Germinal center (tissue), 1 donor: ENCODE measurements at places on chromosomes 5 and 9.
A peak's percentile ranks its signal among the peaks of the same experiment; 100 is the strongest.

- no peak for DNase-seq
These were observed 41.6 kb downstream of the TSTD2 start for GRCh38 chr9:97591535-97591934.

DNA sequence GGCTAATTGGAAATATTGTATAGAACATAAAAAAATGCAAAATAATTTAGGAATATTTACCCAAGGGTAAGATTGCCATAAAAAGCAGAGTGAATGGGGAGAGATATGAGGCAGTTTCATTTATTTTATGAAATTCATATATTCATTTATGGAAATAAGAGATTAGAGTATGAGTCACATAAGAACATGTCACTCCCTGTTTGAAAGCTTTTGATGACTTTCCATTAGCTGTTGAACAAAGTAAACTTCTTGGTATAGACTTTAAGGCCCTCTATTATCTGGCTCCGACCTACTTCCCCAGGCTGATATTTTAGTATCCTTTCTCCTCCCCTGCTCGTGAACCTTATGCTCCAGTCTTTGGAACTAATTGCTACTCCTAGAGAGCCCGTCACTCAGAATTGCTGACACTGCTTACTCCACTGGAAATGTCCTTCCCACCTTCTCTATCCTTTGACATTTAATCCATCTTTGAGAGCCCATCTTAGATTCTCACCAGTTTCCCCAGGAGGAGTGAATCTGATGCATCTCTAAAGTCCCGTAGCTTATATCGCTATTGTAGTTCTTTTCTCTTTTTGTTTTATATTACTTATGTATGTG, 8.9 kb upstream of the ACTBL2 start:
- DNase-seq: no peak

DNA sequence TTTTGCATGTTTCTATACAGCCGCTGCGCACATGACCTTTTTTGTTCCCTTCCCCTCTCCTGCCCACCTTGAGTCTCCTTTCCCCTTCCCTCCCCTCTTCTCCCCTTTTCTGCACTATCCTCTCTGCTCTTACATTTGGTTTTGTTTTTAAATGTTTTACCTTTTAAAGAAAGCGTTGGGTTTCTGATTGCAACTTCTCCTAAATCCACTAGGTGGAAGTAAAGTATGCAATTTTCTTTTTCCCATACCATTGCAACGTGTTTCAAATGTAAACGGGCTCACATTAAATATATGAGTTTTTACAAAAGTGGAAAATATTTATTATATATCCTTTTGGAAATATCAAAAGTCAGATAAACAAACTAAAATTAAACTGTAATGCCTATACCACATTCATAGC, 500.9 kb downstream of the DIRAS2 start:
- DNase-seq: peak; percentile 16

DNA sequence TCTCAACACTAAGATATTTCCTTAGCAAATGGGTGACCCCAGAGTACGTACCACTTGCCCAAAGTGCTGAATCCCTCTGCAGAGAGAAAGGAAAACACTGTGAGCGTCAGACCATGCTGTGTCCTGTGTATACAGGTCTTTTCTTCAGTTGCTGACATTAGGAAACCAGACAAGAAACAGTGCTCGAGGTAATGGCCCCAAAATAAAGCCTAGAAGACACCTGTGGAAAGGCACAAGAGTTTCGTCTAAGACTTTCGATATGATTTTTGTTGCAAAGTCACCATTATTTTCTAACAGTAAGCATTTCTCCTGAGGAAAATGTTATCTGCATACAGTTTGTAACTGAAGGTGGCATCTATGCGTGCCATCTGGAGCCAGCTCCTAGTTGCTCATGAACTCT, 62.0 kb upstream of the SIMC1 start:
- DNase-seq: no peak

DNA sequence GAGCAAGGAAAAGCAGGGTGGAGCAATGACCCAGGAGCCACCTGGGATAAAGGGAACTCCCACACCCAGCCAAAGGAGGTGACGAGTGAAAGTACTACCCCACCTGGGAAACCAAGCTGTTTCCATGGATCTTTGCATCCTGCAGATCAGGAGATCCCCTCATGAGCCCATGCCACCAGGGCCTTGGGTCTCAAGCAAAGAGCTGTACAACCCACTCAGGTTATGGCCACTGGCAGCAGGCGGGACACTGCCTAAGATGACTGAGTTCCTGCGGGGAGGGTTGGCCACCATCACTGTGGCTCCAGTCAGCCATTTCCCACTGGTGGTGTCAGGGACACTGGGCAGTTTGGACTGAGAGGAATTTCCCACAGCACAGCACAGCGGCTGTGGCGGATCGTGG, 225.7 kb downstream of the CDH9 start:
- no peak for DNase-seq

DNA sequence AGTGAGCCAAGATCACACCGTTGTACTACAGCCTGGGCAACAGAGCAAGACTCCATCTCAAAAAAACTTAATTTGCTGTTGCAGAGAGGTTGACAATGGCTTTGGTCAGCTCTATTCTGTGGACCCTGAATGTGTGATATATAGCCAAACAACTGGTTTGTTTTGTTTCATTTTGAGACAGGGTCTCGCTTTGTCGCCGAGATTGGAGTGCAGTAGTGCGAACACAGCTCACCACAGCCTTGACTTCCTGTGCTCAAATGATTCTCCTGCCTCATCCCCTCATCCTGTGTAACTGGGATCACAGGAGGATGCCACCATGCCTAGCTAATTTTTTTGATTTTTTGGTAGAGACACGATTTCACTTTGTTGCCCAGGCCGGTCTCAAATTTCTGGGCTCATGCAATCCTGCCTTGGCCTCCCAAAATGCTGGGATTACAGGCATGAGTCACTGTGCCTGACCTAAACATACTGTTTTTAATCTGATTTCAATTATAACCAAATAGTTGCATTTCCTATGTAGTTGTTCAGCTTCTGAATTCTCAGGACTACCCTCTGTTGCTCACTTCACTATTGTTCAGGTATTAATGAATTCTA, 9.8 kb downstream of the RNF183 start:
- DNase-seq: no peak

DNA sequence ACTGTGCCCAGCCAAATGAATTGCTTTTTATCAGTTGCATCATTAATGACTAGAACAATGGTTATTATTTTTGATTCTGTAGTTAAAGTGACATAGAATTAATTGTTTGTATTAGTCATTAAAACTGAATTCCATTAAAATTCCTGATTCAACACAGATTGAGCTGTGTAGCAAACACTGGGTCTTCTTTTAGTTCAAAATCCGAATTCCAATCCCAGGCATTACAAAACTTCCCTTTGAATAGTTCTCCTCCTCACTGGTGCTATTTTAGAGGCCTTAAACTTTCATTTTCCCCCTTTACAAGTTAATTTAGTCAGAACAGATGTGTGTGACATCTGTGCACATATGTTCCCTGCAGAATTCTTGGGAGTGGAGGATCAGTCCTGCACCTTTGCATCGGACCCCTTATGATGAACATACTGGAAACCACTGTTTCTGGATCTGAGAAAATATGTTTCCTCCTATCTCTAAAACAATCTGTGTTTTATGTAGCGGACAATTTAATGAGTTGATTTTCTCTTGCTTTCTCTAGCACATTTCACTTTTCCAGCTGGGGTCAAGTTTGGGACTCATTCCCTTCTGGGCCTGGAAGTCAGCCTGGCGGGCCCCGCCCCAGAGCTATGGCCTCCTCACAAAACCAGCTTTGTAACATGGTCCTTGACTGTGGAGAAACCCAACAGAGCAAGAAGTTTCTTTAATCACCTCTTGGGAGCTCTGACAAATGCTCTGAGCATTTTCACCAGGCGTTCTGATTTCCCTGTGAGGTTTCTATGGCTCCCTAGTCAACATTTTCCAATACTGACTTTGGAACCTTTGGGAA, 87.9 kb upstream of the MAMDC2 start:
- DNase-seq: no peak

DNA sequence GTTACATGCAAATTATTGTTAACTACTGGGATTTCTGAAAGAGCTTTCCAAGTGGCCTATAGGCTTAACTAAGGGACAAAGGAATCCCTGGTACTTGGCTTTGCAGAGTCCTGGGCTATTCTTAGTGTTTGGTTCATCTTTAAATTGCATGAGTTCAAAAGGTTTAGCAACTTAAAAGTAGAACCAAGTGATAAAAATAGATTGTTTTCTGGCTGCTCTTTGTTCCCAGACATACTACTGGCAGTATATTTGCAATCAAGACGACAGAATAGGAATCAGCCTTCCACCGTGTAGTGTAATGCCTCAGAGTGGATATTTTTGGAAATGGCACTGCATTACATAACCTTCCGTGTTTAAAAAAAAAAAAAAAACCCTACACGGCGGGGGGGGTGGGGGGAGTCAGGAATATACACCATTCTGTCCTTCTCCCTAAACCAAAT, 1.0 kb downstream of the NREP start:
- DNase-seq: no peak

DNA sequence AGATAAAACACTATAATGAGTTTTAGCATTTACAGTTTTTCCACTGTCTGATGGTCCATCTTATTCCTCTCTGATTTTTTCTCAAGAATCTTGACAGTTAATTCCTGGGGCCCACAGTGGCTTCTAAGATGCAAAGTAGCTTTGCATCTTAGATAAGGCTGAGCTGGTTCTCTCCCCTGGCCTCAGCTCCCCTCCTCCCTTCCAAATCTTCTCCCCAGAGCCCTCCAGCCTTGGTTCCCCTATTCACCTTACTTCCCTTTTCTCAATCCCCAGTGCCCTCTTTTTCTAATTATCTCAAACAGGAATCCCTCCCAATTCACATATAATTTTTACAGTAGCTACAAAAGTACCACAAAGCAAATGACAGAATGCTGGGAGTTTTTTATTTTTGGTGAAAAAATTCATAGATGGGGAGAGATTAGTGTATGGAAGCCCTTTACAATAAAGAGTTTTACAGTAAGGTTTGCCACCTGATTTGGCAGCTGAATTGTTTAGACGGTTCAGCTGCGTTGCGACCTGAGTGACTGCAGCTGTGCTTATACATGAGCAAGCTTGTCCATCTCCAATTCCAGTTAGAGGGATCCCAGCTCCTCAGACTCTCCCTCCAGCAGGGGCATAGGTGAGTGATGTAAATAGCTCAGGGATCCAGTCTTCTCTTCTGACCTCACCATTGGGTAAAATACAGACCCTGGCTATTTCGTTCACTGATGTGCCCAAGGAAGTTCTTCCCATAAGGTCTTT, 51.4 kb upstream of the CKMT2 start:
- DNase-seq: peak; percentile 54

GRCh38 chr5:34047774-34048572, 5.0 kb upstream of the C1QTNF3 start:
- no peak for DNase-seq

GRCh38 chr5:136522217-136522956, 157.0 kb upstream of the TRPC7 start:
- DNase-seq: no peak

DNA sequence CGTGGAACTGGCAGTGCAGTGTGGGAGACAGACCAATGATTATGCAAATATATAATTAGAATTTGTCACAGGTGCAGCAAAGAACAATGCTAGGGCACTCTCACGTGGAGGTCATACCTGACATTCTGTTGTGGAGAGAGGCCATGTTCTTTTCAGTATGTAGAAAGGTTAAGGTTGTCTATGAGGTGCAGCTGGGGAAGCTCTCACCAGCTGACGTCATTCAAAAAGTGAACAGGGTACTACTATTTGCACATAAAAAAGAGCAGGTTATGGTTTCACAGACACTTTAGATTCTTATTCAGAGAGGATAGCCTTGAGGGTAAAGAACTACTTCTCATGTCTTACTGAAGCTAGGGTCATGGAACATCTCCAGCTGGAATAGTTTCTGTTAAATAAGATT, 19.1 kb downstream of the SH3GL2 start:
- no peak for DNase-seq

- no peak for DNase-seq
These were observed at the start of gene AK1 for GRCh38 chr9:127877566-127877998. AK1 (minus strand) TSS chr9:127877675; CDS start chr9:127874617, 3,058 bp downstream.

- no peak for DNase-seq
These were observed 84.4 kb upstream of the RARS1 start for GRCh38 chr5:168401880-168402279.

- DNase-seq: no peak
These were observed 15.6 kb upstream of the CD74 start for GRCh38 chr5:150428106-150428876.

GRCh38 chr5:165143741-165144140, 1638.3 kb downstream of the MAT2B start:
- no peak for DNase-seq

DNA sequence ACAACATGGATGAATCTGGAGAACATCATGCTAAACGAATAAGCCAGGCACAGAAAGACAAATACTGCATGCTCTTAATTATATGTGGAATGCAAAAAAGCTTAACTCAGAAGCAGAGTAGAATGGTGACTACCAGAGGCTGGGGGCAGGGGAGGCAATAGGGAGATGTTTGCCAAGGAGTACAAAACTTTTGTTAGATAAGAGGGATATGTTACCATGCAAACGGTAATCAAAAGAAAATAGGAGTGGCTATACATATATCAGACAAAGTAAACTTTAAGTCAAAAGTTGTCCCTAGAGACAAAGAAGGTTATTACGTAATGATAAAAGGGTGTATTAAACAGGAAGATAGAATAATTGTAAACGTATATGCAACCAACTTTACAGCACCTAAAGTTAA, 17.8 kb upstream of the BTNL3 start:
- no peak for DNase-seq

- no peak for DNase-seq
These were observed 30.8 kb downstream of the NAA35 start for GRCh38 chr9:85971731-85972130.

DNA sequence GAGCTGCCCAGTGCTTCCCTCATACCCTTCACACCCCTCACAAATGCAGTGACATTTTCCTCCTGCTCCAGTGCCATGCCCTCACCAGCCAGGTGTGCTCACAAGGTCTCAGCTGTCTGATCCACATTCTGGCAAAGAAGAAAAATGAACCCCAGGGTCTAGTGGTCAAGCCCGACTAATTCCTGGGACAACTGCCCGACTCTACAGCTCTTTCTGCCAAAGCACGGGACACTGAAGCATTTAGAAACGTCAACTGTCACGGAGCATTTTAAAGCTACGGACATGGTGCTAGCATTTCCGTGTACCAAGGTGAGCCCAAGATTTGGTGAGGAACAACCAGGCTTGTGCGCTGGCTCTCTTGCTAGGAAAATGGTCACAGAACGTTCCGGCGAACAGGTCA, 56.8 kb upstream of the PHYKPL start:
- no peak for DNase-seq

DNA sequence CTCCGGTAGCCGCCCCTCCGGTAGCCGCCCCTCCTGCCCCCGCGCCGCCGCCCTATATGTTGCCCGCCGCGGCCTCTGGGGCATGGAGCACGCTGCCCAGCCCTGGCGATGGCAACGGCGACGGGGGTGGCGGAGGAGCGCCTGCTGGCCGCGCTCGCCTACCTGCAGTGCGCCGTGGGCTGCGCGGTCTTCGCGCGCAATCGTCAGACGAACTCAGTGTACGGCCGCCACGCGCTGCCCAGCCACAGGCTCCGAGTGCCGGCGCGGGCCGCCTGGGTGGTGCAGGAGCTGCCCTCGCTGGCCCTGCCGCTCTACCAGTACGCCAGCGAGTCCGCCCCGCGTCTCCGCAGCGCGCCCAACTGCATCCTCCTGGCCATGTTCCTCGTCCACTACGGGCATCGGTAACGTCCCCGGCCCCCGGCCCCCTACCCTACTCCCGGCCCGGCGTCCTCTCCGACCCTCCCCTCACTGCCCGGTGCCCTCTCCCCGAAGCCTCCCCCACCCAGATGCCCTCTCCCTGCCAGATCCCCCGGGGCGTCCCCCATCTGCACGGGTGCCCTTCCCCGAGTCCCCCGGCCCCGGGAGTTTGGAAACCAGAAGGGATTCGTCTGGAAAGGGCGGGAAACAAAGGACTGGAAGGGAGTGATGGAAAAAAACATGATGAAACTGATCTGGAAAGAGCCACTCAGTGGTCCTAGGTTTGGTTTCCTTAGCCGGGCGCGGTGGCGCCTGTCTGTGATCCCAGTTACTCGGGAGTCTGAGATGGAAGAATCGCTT, 417 bp downstream of the SRD5A1 start:
- DNase-seq: peak; percentile 17
